ENCODE measurements at places on chromosomes 12 and 14.
A peak's percentile ranks its signal among the peaks of the same experiment; 100 is the strongest.

DNA sequence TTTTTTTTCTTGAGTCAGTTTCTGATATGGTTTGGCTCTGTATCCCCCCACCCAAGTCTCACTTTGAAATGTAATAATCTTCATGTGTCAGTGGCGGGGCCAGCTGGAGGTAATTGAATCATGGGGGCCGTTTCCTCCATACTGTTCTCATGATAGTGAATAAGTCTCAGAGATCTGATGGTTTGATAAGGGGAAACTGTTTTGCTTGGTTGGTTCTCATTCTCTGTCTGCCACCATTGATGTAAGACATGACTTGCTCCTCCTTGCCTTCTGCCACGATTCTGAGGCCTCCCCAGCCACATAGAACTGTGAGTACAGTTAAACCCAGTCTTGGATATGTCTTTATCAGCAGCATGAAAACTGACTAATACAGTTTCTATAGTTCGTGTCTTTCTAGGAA lies 42.9 kb downstream of the WNK1 start:
- DNase-seq, result no peak

GRCh38 chr12:116400636-116401372 lies 123.3 kb upstream of the MED13L start:
- DNase-seq, result no peak

- DNase-seq, result no peak
Measured at GRCh38 chr12:131721548-131721947, 10.7 kb downstream of the SFSWAP start.

- DNase-seq, result peak; percentile 30
Measured at GRCh38 chr14:71403656-71404055, 496.4 kb downstream of the PCNX1 start.
